ENCODE measurements at places on chromosomes 16 and 17.

DNA sequence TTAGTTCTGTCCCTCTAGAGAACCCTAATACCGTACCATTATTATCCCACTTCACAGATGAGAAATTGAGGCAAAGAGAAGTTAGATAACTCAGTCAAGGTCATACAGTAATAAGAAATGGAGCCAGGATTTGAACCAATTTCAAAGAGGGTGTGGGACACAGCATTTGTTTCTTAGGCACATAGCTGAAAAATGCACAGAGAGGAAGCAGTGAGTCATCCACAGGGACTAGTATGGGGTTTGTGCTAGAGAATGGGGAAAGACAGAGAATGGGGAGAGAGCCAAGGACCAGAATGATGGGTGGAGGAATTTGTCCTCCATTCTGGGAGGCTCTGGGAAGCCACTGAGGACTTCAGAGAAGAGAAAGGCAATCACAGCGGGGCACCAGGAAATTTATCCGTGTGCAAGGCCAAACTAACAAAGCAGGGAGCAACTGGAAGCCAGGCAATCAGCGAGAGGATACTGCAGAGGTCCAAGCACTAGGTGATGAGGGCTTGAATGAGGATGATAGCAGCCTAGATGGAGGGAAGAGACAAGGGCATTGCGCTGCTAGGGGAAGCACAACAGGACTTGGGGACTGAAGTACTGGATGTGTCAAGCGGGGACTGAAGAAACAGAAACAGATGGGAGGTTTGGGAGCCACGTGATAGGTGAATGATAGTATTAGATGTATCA, 78.1 kb upstream of the ZFHX3 start:
- no peak for DNase-seq

DNA sequence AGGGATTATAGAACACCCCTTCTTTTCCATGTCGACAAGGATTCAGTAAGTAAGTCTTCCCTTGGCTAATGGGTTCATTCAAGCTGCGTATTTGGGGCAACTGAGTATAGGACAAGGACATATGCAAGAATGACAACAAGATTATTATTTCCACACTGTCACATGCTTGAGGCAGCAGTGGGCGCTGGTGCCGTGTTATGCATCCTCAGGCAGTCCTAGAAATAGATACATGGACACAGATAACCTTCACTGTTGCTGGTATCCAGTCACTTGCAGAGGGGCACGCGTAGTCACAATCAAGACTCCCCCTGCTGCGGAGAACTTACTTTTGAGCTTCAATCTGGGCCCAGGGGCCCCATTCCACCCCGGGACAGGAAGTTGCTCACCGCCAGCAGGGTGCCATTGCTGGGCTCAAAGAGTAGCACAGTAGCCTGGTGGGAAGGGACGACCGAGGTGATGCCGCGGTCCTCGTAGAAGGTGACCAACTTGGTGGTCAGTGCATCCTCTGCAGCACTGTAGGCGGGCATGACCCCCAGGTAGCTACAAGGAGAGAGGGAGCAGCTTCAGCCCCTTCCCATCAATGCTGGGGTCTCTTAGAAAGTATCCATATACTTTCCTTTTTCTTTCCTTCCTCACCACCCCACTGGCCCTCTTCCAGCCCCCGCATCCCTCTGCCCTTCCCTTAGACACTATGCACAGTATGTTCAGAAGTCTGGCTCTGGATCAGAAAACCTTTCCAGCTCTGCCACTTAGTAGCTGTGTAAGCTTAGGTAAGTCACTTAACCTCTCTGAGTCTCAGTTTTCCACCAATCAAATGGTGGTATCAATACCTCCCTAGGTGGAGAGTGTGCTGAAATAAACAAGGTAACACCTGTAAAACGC, 804 bp downstream of the CRYM start:
- DNase-seq, result no peak

DNA sequence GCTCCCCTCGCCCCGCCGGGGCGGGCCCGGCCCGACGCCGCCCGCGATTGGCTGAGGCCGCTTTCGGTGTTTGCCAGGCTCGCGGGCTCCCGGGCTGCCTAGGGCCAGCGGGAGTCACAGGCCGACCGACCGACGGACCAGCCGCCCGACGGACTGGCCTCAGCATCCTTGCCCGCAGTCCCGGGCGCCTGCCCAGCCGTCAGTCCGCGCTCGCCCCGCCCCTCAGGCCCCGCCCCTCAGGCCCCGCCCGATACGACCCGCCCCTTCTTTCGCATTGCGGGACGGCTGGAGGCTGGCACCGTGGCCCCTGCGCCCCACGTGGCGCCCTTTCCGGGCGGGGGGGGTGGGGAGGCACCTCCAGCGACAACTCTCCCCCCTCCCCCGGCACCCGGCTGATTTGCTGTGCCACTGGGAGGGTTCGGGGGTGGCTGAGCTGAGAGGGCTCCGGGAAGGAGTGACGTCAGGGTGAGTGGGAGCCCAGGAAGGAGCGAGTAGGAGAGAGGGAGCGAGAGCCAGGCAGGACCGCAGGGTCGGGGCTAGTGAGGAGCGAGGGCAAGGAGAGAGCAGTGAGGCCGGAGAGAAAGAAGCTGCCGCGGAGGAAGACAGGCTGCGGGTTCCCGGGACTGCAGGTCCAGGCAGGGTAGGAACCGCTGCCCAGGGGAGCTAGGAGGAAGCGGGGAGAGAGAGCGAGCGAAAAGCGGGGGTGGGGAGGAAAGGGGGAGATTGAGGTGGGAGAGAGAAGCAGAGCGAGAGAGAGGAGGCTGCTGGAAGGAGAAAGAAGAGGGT, at the start of gene ASPHD1:
ASPHD1 (plus strand) TSS at position 387 of the 786 bp plus-strand sequence. CDS start 484 bp downstream, outside the sequence.
- DNase-seq, result peak; percentile 59

DNA sequence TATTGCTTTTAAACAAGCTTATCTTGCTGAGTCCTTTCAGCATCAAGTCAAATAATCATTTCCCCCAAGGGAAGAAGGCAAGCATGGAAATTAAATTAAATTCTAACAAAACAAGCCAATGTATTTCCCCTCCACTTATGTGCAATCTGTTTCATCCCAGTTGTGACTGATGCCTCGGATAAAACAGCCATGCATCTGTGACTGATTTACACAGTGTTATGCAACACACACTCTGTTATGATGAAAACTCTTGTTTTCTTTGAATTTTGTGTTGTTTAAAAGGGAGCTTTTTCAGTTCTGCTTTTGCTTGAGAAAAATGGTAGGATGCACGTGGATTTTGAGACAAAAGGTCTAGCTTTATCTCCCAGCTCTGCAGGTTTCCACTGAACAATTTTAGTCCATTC, 32.6 kb downstream of the TMEM100 start:
- no peak for DNase-seq

DNA sequence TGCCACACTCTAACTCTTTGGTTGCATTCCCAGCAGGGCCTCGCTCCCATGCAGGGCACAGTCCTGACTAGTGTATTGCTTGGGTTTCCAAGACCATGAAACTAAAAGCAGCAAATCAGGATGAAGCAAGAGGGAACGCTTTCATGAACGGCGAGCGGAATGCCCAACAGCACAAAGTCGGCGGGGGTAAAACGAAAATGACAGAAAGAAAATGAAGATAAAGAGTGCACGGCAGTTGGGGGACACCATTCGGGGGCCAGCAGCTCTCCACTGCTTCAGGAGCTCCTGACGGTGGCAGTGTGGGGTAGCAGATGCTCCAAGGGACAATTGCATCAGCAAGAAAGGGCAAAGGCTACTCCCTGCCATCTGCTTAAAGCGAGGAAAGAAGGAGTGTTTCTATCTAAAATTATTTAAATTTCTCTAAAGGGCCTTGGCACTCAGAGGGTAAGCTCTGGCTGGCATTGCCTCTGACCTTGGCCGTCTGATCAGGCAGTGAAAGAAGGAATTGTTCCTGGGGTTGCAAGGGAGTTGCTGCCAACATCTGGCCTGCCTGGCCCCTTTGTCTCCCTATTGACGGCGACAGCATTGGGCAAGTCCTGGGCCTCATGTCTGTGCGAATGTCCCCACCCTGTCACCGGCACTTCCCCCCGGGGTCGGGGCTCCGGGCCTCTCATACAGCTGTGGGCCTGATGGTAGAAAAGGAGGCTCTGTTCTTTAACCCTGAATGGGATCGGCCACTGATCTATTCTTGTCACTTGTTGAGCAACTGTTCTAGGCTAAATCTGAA, 138.2 kb downstream of the CMIP start:
- no peak for DNase-seq

DNA sequence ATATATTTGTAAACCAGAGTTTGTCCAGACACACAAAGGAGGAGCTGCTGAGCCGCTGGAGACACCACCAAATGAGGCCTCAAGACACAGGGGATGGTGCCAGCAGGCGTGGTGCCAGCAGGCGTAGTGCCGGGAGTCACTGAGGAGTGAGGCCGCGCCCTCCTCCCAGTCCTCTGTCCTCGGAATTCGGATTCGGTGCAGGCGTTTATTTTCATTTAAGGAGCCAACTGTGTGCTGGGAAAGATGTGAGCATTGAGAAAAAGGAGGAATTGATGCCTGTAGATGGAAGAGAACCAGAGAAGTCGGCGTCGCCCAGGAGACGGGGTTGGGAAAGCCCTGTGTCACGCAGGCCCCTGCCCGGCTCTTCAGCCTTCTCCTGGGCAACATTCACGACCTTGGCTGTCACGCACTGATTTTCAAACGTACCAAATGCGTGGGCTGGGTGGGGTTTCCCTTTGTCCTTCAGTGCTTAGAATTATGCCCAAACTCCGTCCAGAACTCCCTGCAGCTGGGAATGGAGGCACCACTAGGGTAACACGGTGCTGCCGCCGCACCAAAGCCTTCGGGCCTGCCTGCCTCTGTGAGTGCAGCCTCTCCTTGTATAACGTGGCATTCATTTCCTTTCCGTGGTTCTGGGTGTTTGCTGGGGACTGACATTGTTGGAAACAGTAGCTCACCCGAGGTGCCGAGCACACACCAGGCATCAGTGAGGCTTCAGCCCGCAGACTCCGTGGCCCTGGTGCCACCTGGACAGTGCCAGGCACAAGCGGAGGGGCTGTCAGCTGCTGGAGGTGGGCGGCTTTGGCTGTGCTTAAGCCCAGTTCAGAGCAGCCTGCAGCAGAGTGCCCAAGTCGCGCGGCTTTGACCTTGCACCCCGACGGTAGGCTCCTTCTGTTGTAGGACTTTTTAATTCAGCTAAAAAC, 49.0 kb upstream of the CHMP6 start:
- DNase-seq, result peak; percentile 42

- no peak for DNase-seq
Observed at GRCh38 chr17:31540602-31541307, 149.3 kb downstream of the RAB11FIP4 start.

GRCh38 chr16:57610611-57611010, 17.8 kb upstream of the ADGRG1 start:
- no peak for DNase-seq

GRCh38 chr16:89723279-89724250, 2.2 kb downstream of the ZNF276 start:
- no peak for DNase-seq

DNA sequence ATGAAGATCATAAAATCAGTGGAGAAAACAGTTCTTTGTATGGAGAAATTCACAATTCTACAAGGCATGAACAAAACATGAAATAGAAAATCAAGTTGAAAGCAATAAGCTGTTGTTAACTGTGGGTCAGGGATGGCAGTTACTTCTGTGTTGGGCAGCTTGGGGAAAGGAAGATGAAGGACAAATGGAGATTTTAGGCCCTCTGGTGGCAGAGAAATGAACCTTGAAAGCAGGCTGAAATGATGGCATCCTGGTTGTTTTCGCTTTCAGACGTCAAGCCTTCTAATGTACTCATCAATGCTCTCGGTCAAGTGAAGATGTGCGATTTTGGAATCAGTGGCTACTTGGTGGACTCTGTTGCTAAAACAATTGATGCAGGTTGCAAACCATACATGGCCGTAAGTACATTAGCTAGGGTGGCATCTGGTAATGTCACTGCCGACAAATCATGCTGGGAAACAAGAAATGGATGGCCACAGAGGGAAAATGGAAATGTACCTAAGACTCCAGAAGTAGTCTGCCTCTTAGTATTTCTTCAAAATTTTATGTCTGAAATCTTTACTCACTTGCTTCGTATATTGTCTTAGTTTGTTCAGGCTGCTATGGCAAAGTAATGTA, 108.9 kb downstream of the MAP2K6 start:
- DNase-seq, result no peak

- no peak for DNase-seq
Observed at GRCh38 chr17:56160422-56160821, 7.1 kb downstream of the ANKFN1 start.

DNA sequence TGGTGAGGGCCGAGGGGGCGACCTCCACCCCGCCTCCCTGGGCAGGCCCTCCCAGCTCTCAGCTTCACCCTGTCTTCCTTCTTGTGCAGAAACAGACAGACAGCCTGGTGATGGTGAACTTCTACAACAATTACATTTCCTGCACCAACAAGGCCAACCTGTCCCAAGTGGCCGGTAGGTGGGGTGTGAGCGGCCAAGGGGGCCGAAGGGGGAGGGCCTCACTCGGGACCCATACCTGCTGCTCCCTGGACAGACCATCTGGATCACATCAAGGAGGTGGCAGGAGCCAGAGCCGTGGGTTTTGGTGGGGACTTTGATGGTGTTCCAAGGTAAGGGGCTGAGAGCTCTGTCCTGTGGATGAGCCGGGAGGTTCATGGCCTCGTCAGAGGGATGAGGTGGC, 20.1 kb downstream of the CHMP1A start:
- DNase-seq, result no peak

GRCh38 chr17:11558681-11559234, 39.5 kb upstream of the DNAH9 start:
- no peak for DNase-seq

DNA sequence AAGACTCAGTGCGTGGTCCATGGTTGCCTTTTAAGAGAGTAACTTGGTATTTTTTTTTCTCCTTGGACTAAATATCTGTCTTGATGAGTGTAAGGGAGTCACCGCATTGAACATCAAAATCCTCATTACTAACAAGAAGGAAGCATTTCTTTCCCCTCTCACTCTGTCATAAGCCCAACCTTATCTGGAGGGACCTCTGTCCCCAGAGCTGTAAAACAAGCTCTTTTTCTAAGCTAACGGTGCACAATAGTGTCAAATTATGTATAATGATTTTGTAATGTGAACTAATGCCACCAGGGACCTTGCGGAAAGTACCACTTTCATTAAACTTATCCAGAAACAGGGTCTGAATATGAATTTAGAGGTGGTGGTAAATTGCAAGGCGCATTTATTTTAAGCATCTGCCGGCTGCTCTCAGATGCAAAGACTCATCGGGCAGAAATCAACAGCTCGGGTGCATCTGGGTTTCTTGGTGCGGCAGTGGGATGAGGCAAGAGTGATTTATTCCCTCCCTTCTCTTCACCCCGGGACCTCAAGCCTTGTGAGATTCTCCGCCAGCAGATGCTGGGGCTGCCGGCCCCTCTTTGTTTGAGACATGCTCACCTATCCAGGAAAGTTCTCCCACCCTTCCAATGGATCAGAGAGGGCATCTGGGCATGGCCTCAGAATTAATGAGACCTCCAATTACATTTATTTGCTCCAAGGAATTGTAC, 95.2 kb upstream of the IRX3 start:
- DNase-seq, result no peak

DNA sequence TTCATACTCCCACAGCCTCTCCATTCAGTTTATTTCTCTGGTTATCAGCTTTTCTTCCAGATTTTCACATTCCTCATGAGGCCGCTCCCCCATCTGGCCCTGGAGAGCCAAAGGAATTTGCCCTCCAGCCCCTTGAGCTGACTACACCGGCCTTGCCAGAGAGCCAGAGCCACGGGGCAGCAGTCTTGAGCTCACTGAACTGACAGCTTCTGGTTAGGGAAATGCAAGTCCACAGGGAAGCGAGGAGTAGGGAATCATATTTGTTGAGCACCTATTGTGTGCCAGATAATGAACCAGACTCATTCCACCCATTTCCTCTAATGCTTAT, 102.4 kb downstream of the ABCC12 start:
- no peak for DNase-seq

GRCh38 chr17:74369221-74369620, 1.9 kb downstream of the GPR142 start:
- DNase-seq, result no peak

Measured in AG09309 (cell line).